A549 treated with DMSO at 1 μM for 4 hours (cell line): ENCODE measurements at places on chromosomes 7 and 10. TPM values are rescaled to one million over a fixed set of nuclear protein-coding genes. Genes with fewer than 3 reads are reported as not detected.

The VPS50 gene
- total RNA-seq, result 4.8 to 7.8 TPM (median 6.9 TPM) in 5 replicates

The NAT16 gene
- 0.09 to 0.28 TPM (median 0.17 TPM) in 5 replicates for total RNA-seq

The EBF3 gene
- total RNA-seq, result 0.09 to 0.28 TPM (median 0.21 TPM) in 5 replicates

The INA gene
- 19.4 to 32.1 TPM (median 28.1 TPM) in 5 replicates for total RNA-seq

The MYL10 gene
- 0.24 TPM in 1 of 5 replicates, not detected in the others for total RNA-seq

The CALML5 gene
- total RNA-seq, result not detected in 5 replicates

The VKORC1L1 gene
- 23.5 to 40.8 TPM (median 33.2 TPM) in 5 replicates for total RNA-seq

The ZDHHC4 gene
- 47.8 to 51.5 TPM (median 49.9 TPM) in 5 replicates for total RNA-seq

The ACTL6B gene
- not detected in 5 replicates for total RNA-seq

The SH2D4B gene
- 0.02 to 0.08 TPM (median 0.06 TPM) in 3 of 5 replicates, not detected in the others for total RNA-seq

The PCDH15 gene
- total RNA-seq, result not detected in 5 replicates

The MKX gene
- not detected in 5 replicates for total RNA-seq

The FANK1 gene
- 2.9 to 5.7 TPM (median 4.2 TPM) in 5 replicates for total RNA-seq

The OR13A1 gene
- total RNA-seq, result not detected in 5 replicates

The GARIN1A gene
- 0.26 to 0.80 TPM (median 0.65 TPM) in 5 replicates for total RNA-seq

The MALRD1 gene
- total RNA-seq, result not detected in 5 replicates

The COMMD3 gene
- 47.6 to 57.0 TPM (median 51.3 TPM) in 5 replicates for total RNA-seq

The HOXA11 gene
- 0.63 to 1.2 TPM (median 0.79 TPM) in 5 replicates for total RNA-seq

The ANKRD61 gene
- 0.50 to 0.99 TPM (median 0.78 TPM) in 5 replicates for total RNA-seq

The GPR37 gene
- 0.50 to 0.63 TPM (median 0.56 TPM) in 5 replicates for total RNA-seq

The SLC13A1 gene
- total RNA-seq, result not detected in 5 replicates

The CARD11 gene
- 1.1 to 2.1 TPM (median 1.3 TPM) in 5 replicates for total RNA-seq

The RET gene
- total RNA-seq, result 0.41 to 0.81 TPM (median 0.71 TPM) in 5 replicates

The SPDYE11 gene
- total RNA-seq, result not detected in 5 replicates

The RNF148 gene
- not detected in 5 replicates for total RNA-seq

The ANKRD1 gene
- 3.8 to 10.5 TPM (median 7.1 TPM) in 5 replicates for total RNA-seq

The PON1 gene
- total RNA-seq, result 0.28 to 0.59 TPM (median 0.52 TPM) in 5 replicates

The HHEX gene
- total RNA-seq, result 15.8 to 17.0 TPM (median 16.6 TPM) in 5 replicates

The PLEKHS1 gene
- total RNA-seq, result 0.05 to 0.19 TPM (median 0.08 TPM) in 4 of 5 replicates, not detected in the other

The MMP21 gene
- total RNA-seq, result 0.03 TPM in 1 of 5 replicates, not detected in the others

The SOSTDC1 gene
- not detected in 5 replicates for total RNA-seq

The PNLIPRP3 gene
- 0.03 TPM in 1 of 5 replicates, not detected in the others for total RNA-seq

The DYDC2 gene
- total RNA-seq, result 0.05 to 0.25 TPM in 2 of 5 replicates, not detected in the others

The LEP gene
- not detected in 5 replicates for total RNA-seq

The OR9A2 gene
- not detected in 5 replicates for total RNA-seq

The GPNMB gene
- total RNA-seq, result 2.0 to 3.2 TPM (median 2.7 TPM) in 5 replicates

The UPK3BL2 gene
- total RNA-seq, result 1.1 to 3.8 TPM (median 3.1 TPM) in 5 replicates

The GNB2 gene
- total RNA-seq, result 196 to 273 TPM (median 234 TPM) in 5 replicates

The ZNF789 gene
- total RNA-seq, result 7.2 to 9.3 TPM (median 8.7 TPM) in 5 replicates
